Stimulated activated CD8-positive, alpha-beta memory T cell treated with anti-CD3 and anti-CD28 coated beads, Interleukin-4, amount 100 ng/mL, for 1 hour (primary cell): ENCODE measurements at places on chromosomes 4 and X.

GRCh38 chr4:47936336-47936735, 22.0 kb upstream of the NFXL1 start:
- DNase-seq: no peak

DNA sequence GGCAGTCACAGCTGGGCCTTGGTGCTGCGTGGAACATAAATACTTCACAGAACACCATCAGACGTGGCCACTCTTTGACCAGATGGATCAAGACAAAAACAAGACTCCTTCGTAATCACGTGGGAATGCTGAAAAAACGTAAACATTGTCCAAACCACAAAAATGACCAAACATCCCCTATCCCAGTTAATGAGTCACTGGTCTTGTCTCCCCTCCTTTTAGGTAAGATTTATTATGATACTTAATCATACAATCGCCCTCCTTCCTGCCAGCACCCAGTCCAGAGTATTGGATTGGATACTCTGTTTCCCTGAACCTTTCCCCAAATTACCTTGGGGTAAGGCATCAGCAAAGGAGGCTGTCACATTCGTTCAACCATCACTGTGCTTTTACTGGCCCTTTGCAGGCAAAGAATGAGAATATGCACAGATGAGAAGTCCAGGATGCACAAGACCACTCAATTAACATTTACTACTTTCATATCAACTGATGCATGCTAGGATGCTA, 601 bp upstream of the TCEANC start:
- no peak for DNase-seq

GRCh38 chr4:176563591-176563990, 229.1 kb downstream of the VEGFC start:
- DNase-seq: no peak

DNA sequence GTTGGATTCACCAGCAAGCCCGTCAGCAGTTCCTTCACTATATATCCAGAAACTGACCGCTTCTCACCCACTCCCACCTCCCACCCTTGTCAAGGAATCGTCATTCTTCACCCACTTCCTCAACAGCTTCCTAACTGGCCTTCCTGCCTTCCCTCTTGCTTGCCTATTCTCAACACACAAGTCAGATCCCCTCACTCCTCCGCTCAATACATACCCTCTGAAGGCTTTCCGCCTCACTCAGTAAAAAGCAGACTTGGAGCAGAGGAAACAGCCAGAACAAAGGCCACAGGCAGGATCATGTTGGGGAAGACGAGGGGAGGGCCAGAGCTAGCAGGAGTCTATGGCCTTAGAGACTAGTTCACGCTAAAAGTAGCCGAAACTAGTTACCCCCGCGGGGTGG, 23.7 kb downstream of the RWDD4 start:
- DNase-seq: no peak

- no peak for DNase-seq
Measured at GRCh38 chr4:187268940-187269339, 545.3 kb upstream of the FAT1 start.

- no peak for DNase-seq
Measured at GRCh38 chr4:48970471-48970921, 15.6 kb upstream of the CWH43 start.

DNA sequence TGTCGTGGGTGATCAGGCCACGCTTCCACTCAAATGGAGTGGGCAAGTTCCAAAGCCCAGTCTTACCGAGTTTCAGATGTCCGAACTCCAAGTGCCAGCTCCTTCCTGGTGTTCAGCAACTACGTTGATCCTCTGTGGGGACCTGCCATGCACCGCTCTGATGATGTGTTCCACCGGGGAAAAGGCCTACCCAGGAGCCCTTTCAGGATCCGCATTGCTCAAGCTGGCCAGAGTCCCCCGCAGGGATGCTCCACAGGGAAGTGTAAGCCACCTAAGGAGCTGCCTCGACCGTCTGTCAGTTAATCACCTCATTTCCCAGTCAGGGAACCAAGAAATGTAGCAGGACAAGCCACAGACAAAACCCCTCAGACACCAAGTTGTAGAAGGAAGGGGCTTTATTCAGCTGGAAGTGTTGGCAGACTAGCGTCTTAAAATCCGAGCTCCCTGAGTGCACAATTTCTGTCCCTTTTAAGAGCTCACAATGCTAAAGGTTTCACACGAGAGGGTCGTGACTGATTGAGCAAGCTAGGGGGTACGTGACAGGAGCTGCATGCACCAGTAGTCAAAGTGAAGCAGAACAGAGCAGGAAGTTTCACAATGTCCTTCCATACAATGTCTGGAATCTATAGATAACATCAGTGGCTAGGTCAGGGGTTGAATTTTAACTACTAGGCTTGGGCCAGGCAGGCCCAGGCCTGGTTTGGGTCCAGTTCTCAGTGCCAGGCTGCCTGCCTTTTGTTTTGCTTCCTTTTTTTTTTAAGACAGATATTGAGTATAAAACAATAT, 126.2 kb upstream of the ZDHHC15 start:
- no peak for DNase-seq

GRCh38 chrX:53930515-53931380, 113.5 kb downstream of the PHF8 start:
- DNase-seq: no peak

DNA sequence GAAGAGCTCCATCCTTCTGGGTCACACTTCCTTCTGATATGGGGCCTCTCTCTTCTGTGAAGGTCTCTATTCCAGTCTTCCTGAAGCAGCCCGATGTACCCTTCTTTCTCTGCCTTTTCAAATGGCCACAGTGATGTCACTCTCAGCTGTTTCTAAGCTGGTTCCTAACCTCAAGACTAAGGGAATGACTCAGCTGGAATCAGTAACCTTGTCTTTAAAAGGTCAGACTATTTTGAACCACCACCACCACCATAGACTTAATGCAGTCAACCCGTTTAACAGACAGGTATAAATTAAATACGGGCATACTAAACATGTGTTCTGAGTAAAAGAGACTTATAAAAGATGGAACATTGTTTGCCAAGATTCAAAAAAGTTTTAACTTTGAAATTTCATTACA, 121.0 kb downstream of the PPA2 start:
- no peak for DNase-seq

- DNase-seq: no peak
Measured at GRCh38 chr4:133498149-133498548, 349.1 kb downstream of the PCDH10 start.

DNA sequence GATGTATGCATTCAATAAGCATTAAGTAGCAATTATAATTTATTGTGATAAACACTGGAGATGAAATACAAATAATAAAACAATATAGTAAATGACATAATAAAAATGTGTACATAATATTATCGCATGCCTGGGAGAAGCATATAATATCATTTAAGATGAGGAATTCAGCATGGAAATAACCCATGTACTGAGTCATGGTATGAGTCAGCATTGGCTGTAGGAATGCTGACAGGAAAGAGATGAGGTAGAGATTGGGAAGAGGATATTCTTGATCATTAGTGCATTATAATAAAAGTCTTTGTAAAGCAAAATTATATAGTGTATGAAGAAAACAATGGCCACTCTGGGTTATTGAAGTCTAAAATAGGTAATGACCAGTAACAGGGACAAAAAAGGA, 82.8 kb downstream of the MAGEB10 start:
- no peak for DNase-seq

DNA sequence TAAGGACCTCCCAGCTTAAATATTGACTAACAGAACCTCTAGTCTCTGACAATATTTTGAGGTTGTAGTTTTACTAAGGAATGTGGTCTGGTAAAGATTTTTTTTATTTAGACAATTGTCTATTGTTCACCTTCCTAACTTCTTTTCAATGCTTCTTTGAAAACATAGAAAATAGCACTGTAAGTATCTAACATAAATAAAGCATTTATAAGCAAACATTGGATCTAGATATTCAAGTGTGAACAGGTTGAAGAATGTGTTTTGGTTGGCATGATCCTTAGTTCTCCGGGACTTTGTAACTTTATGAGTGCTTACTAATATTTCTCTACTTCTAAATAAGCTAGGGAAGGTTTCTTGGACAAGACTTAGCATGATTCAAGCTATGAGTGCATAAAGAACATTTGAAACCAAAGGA, 285.4 kb upstream of the ARSJ start:
- DNase-seq: no peak

DNA sequence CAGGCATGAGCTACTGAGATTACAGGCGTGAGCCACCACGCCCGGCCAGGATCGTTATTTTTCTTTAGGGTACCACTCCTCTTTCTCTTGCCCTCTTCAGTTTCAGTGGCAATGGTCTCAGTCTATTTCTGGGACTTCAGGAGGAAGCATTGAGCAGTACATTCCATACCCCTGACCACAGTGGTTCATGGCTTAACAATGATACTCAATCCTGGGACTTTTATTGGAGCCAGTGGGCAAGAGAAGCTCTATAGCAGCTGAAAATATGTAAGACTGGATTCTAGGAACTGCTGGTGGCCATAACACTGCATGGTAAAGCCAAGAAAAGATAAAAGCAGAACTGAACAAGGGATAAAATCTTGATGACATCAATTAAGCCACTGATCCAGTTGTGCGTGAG, 5.8 kb upstream of the CCNA2 start:
- no peak for DNase-seq
